ENCODE measurements at places on chromosomes 4 and X. TPM values are rescaled to one million over a fixed set of nuclear protein-coding genes. Genes with fewer than 3 reads are reported as not detected.

ANXA3 gene
- not detected for total RNA-seq

PNMA6F gene
- total RNA-seq, result not detected

MAGED4B gene
- total RNA-seq, result not detected

XG gene
- not detected for total RNA-seq

SOWAHD gene
- total RNA-seq, result 2.8 TPM

DNA sequence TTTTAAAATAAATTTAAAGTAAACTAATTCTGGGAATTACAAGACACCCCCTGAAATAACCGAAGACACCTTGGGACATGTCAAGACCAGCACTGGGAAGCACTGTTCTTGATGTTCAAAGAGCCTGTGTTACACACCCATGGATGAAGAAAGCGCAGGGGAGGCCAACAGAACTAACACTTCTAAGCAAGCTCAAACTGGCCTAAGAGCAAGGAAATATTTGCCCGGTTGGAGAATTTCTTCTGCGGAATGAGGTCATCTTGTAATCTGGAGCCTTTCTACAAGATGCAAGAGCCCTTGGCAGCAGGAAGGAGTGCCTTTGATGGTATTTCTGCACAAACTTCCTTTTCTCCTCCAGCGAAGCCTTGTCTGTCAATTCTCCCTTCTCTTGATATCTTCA lies 9.3 kb upstream of the EFHC2 start:
- H3K27ac ChIP-seq, result no peak overlapping the region
- no peak for DNase-seq
- no peaks in the 10 kb centered on the region for H3K27me3 ChIP-seq

DNA sequence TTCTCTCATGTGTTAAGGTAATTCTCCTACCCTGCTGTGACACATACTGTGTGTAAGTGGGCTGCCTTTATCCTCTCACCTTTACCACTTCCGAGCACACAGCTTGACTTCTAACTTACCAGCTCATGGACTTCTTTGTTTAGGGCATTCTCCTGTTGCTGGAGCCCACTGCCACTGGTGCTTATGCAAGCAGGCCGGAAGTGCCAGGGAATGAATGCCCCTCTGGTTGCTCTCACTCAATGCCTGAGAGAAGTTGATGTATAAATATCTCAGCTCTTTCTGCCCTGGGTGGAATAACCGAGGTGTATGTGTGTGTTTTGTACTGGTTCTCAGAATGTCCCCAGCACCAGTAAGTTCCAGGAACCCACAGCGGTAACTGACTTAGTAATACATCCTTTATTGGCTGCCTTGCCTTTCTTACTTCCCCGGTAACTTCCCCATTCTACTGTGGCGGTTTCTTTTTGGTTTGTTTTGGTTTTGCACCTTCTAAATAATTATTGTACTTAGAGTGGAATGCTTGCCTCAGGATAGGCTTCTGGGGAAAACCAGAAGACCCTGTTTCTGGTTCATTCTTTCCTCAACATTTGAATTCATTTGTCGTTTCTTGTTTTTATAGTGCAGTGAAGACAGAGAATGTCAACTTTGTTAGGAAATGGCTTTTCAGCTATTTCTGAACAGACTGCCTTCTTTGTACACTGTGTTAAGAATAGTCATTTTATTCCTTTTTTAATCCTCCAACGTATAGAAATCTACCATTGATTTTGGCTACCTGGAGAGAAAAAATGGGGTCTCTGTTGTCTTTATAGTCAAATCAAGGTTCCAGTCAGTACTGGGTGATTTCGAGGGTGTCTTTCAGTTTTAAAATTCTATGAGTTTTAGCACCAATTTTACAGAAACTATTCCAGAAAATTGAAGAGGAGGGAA lies 45.4 kb downstream of the CXorf58 start:
- peak; percentile 60 for DNase-seq
- H3K36me3 ChIP-seq, result no peaks in the 10 kb centered on the region
- no peaks in the 10 kb centered on the region for H3K4me1 ChIP-seq
- peak overlapping the region; percentile 84 for H3K4me3 ChIP-seq
- no peaks in the 10 kb centered on the region for H3K27me3 ChIP-seq
- H3K27ac ChIP-seq, result peak overlapping the region; percentile 80

GRCh38 chr4:156794863-156795262 lies 176.7 kb downstream of the PDGFC start:
- H3K27ac ChIP-seq, result no peak overlapping the region
- H3K4me1 ChIP-seq, result no peaks in the 10 kb centered on the region
- H3K36me3 ChIP-seq, result no peaks in the 10 kb centered on the region

- no peaks in the 10 kb centered on the region for H3K36me3 ChIP-seq
- no peak overlapping the region for H3K4me3 ChIP-seq
- no peak overlapping the region for H3K27ac ChIP-seq
- no peaks in the 10 kb centered on the region for H3K27me3 ChIP-seq
- H3K4me1 ChIP-seq, result no peaks in the 10 kb centered on the region
- DNase-seq, result no peak
These were observed 669 bp downstream of the TMEM150C start for GRCh38 chr4:82560853-82561785.

DNA sequence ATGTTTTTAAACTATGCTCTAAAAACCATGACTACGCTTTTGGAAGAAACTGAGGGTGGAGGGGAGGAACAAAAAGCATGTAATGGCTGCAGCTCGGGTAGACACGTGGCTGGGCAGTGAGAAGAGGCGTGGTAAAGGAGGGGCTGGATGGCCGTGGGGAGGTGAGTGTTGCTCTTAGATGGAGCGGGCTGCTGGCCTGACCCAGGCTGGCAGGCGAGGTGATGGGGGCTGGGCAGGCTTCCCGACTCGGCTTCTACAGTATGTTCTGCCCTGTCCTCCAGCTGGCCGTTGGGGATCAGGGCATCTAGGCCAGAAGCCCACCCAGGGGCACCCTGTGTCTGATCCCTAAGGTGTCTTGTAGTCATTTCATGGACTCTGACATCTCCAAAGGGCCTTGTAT lies 60.7 kb downstream of the EFHC2 start:
- no peak overlapping the region for H3K4me3 ChIP-seq
- no peak overlapping the region for H3K27ac ChIP-seq
- H3K36me3 ChIP-seq, result no peaks in the 10 kb centered on the region
- H3K27me3 ChIP-seq, result no peaks in the 10 kb centered on the region

Data from naive thymus-derived CD4-positive, alpha-beta T cell (primary cell).